ENCODE measurements at places on chromosomes 3 and 15.

DNA sequence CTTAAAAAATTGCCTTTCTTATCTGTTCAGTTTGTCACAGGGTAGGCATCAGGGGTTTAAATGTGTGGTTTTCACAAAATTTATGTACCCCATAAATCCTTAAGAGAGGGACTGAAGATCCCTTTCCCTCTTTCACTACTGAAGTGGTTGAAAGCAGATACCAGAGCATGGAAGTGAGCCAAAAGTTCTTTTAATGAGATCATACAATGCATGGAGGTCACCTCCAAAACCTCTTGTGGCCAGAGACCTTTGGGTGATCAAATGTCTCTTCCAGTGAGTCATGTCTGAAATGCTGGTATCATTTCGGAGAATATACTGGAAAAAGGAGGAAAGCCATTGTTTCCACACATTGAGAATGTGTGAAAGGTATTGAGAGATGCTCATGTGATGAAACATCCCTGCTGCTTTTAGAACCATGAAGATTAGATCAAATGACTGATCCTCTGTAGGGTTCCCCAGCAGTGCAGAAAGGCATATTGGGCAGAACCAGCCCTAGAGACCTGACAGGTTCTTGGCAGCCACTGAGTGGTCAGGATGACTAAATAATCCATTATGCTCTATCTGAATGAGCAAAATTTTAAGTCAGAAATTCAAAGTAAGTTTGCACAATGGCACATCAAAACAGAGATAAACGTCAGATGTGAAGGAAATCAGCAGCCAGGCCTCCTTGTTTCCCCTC, 165.8 kb upstream of the SLC2A2 start:
- DNase-seq, result no peak

- DNase-seq, result no peak
Observed at GRCh38 chr3:134643150-134643675, 7.6 kb downstream of the KY start.

- DNase-seq, result no peak
Observed at GRCh38 chr3:42493798-42494151, 8.7 kb upstream of the VIPR1 start.

GRCh38 chr3:51539291-51539941, 897 bp downstream of the RAD54L2 start:
- peak; percentile 48 for DNase-seq

GRCh38 chr3:58231666-58232065, 5.9 kb upstream of the ABHD6 start:
- no peak for DNase-seq

DNA sequence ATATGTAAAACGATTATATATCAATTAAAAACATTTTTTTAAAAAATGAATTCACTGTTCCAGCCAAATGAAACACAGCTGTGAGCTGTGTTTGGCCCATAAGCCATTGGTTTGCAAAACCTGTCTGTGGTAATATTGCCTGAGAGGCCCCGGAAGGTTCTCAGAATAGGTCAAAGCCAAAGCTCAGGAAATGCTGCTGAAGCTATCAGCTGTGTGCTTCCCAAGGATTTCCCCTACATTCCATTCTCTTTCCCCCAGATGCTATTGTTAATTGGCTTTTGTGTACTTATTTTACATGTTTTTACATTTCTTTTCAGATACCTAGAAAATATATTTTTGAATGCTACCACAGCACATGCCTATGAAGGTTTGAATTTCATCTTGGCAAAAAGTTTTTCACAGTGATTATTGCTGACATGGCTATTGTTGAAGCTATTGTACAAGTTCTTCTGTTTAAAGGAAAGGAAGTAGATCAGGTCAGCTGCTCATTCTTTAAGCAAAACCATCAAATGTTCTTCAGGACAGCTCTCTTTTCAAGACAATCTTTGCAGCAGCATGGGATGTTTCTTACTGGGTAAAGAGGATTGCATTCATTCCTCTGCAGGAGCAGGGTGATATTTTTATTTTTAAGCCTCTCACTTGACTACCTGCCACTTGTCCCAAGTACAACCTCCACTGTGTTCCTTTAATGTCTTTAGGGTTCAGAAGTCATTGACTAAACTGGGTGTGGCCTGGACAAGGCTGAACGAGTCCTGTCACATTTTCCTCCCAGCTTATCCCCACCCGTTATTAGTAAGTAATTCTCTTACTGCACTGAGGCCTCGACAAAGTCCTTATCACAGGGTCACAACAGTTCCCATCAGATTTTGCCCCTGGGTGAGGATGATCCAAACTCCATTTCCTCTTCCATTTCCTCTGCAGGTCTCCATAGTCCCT, 26.3 kb upstream of the BNC1 start:
- no peak for DNase-seq

- no peak for DNase-seq
Observed at GRCh38 chr3:22728406-22728805, 474.7 kb upstream of the UBE2E2 start.

DNA sequence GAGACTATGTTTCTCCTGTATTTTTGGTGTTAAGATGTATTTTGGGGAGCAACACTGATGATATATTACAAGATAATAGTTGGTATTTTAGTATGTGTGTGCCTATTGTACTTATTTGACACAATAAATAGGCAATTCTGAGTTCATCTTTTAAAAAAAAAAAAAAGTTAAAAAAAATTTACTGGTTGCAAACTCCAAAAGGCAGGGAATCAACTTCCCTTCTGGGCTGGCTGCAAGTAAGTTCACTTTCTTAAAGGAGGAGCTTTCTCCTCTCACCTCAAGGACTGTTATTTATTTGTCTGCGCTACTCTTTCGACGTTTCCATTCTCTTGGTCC, 335 bp upstream of the VPS8 start:
- DNase-seq, result no peak

GRCh38 chr3:17954801-17955200, 212.4 kb upstream of the TBC1D5 start:
- DNase-seq, result no peak

GRCh38 chr3:123338620-123339061, 110.2 kb downstream of the ADCY5 start:
- no peak for DNase-seq

DNA sequence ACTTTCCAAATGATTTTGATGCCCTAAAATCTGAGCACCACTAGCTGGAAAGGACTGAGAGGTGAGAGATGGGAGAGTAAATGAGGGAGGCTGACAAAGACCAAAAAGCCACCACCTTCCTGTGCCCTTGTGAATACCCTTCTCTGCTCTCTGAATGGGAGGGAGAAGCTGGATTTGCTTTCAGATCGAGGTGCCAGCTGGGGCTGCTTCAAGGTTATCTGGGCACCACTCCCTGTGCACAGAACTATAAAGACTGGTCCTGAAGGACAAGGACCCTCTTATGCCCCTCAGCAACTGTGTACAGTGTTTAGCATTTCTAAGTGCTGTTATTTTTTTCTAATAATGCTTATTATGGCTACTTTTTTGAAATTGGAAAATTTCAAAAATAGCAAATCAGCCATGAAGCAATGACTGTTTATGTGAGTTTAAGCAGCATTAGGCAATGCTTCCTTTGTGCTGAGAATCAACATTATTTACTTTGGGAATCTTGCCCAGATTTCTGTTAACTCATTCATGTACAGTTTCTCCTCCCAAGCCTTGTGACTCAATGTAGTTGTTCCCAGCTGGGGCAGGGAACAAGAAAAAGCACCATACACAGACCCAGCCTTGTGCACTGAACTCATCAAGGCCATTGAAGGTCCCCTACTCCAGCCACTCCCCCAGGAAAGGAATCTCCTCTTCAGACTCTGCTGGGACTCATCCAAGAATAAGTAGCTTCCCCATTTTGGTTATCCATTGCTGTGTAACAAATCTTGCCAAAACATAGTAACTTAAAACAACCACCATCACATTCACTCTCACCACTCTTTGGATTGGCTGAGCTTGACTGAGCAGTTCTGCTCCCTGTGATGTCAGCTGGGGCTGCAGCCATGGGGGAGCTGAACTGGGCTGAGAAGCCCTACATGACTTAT, 37.3 kb upstream of the CDV3 start:
- no peak for DNase-seq

DNA sequence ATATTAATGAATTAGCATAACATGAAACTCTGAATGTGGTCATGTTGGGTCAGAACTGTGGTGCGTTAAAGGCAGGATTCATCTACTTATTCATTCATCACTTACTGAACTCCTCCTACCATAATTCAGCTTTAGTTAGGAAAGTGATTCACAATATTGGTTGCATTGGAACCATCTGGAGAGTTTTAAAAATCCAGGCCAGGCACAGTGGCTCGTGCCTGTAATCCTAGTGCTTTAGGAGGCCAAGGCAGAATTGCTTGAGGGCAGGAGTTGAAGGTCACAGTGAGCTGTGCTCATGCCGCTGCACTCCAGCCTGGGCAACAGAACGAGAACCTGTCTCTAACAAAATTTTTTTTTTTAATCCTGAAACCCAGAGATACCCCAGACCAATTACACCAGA, 44.2 kb upstream of the ATG7 start:
- DNase-seq, result no peak

GRCh38 chr3:143445118-143445517, 325.5 kb downstream of the CHST2 start:
- DNase-seq, result no peak

- no peak for DNase-seq
Observed at GRCh38 chr3:112779558-112780480, 66.8 kb downstream of the CD200R1L start.

All from activated naive CD4-positive, alpha-beta T cell treated with anti-CD3 and anti-CD28 coated beads, Interleukin-2, amount 50 U/mL, for 72 hours (primary cell).